ENCODE measurements at places on chromosomes 11 and 22. TPM values are rescaled to one million over a fixed set of nuclear protein-coding genes. Genes with fewer than 3 reads are reported as not detected.

GRCh38 chr11:16403851-16404250 lies 47.5 kb upstream of the SOX6 start:
- no peak overlapping the region for H3K27ac ChIP-seq
- H3K36me3 ChIP-seq, result no peaks in the 10 kb centered on the region
- no peak overlapping the region for H3K4me3 ChIP-seq
- no peaks in the 10 kb centered on the region for H3K27me3 ChIP-seq
- no peaks in the 10 kb centered on the region for H3K4me1 ChIP-seq
- no peak for DNase-seq

- no peaks in the 10 kb centered on the region for H3K27me3 ChIP-seq
- H3K4me3 ChIP-seq, result no peak overlapping the region
Observed at GRCh38 chr11:37280200-37280599, 682.2 kb upstream of the RAG2 start.

The APOA4 gene
- total RNA-seq, result not detected

- peaks cover 30% of the 10 kb centered on the region for H3K27me3 ChIP-seq
- H3K4me1 ChIP-seq, result peaks cover 10% of the 10 kb centered on the region
- peak overlapping the region; percentile 80 for H3K27ac ChIP-seq
- no peak overlapping the region for H3K4me3 ChIP-seq
- no peak for DNase-seq
- H3K36me3 ChIP-seq, result no peaks in the 10 kb centered on the region
Observed at GRCh38 chr11:112176077-112176476, 765 bp downstream of the BCO2 start.

GRCh38 chr22:27677905-27678458 lies 123.6 kb downstream of the MN1 start:
- H3K36me3 ChIP-seq, result peaks cover 5% of the 10 kb centered on the region
- DNase-seq, result no peak
- no peak overlapping the region for H3K27ac ChIP-seq
- H3K4me1 ChIP-seq, result peaks cover 6% of the 10 kb centered on the region
- peaks cover 56% of the 10 kb centered on the region for H3K27me3 ChIP-seq
- H3K4me3 ChIP-seq, result no peak overlapping the region

DNA sequence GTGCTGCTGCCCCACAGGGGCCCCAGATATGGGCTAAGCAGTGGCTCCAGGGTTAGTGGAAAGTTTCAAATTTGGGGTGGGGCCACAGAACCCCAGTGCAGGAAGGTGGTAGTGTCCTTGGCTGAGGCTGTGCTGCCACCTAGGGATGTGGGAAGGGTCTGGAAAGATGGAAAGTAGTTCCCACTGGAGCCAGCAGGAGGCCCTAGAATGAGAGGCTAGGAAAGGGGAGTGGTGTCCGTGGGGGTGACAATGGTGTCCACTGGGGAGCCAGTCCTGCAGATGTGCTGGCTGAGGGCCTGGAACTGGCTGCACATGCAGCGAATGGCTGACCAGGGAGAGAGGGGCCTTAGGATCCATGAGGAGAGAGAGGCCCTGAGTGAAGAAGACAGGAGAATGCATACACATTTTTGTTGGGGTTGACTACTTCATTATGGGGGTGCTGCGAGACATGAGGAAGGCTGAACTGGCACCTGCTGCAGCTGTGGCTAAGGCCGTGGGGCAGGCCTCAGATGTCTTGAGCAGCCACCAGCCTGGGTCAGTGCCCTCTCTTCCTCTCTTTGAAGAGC lies 21.1 kb downstream of the RFPL3 start:
- no peaks in the 10 kb centered on the region for H3K27me3 ChIP-seq
- H3K4me3 ChIP-seq, result no peak overlapping the region
- H3K4me1 ChIP-seq, result peaks cover 5% of the 10 kb centered on the region
- H3K36me3 ChIP-seq, result peaks cover 4% of the 10 kb centered on the region
- H3K27ac ChIP-seq, result no peak overlapping the region
- no peak for DNase-seq

DNA sequence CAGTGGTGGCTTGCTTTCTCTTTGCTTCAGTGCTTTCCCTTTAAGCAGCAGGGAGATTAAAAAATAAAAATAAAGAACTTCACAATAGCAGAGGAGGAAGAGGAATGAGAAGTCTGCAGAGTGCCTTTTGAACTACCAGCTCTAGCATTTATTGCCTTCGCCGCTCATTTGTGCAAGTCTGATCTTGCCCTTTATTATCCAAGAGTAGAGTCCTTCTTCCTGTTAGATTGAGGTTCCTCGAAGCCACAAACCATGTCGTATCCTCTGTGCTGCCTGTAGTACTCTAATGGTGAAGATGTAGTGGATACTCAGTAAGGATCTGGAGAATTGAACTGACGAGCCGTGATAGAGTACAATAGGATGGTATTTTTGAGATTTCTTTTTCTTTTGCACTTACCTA lies 101.2 kb upstream of the RAG2 start:
- no peak overlapping the region for H3K27ac ChIP-seq
- DNase-seq, result no peak
- H3K4me3 ChIP-seq, result no peak overlapping the region
- H3K36me3 ChIP-seq, result no peaks in the 10 kb centered on the region
- H3K4me1 ChIP-seq, result peaks cover 5% of the 10 kb centered on the region

DNA sequence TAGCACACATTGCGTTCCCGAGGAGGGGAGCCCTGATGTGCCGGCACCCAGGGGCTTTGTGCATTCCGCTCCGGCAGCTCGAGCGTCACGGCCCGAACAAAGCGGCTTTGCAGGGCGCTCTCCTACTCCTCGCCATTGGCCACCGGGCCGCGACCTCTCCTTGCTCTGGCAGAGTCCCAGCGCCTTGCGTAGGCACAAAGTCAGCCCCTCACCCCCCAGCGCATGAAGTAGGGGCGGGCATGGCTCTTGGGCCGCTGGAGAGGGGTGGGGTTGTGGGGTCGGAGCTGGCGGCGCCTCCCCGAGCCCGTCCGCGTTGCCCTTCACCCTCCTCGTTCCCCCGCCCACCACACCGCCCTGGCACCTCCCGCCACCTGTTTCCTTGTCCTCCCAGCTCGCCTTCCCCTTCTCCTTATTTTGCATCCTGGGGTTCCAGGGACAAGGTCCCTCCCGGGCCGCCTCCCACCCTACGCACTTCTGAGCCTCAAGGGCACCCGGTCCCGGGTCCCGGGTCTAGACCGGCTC lies 753 bp upstream of the PPARA start:
- no peaks in the 10 kb centered on the region for H3K27me3 ChIP-seq
- H3K36me3 ChIP-seq, result peaks cover 2% of the 10 kb centered on the region
- H3K27ac ChIP-seq, result peak overlapping the region; percentile 6
- peak; percentile 40 for DNase-seq
- peak overlapping the region; percentile 91 for H3K4me3 ChIP-seq
- peaks cover 9% of the 10 kb centered on the region for H3K4me1 ChIP-seq

The SPCS2 gene
- 63.7 TPM for total RNA-seq

DNA sequence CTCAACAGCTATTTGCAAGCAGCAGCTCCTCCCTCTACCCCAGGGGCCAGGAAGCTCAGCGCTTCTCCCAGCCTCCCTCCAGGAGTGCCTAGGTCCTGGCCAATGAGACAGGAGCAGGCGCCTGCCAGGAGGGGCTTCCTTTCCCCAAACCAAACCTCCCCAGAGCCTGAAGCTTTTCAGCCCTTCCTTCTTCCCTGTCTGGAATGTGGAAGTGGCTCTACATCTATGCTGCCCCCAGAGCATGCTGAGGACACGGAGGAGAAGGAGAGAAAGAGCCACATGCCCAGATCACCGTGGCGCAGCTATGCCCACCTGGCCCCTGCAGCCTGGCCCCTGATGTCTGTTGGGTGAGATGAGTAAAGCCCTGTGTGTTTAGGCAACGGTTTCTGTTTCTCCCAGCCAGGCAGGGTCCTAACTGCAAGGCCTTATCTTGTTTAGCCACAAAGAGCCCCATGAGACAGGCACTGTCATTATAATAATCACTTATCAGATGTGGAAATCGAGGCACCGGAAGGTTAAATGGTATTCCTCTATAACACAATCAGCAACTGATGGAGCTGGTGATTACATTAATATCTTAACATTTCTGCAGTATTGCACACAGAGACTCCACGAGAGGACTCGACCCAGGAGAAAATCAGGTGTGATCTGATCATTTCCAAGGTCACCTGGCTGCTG lies 315.8 kb downstream of the CTTN start:
- no peak for DNase-seq
- H3K36me3 ChIP-seq, result no peaks in the 10 kb centered on the region
- H3K4me3 ChIP-seq, result no peak overlapping the region
- H3K4me1 ChIP-seq, result peaks cover 4% of the 10 kb centered on the region
- no peak overlapping the region for H3K27ac ChIP-seq

Measured in T-helper 17 cell (primary cell).